GM12865 (cell line): ENCODE measurements at places on chromosomes 11 and 22.

DNA sequence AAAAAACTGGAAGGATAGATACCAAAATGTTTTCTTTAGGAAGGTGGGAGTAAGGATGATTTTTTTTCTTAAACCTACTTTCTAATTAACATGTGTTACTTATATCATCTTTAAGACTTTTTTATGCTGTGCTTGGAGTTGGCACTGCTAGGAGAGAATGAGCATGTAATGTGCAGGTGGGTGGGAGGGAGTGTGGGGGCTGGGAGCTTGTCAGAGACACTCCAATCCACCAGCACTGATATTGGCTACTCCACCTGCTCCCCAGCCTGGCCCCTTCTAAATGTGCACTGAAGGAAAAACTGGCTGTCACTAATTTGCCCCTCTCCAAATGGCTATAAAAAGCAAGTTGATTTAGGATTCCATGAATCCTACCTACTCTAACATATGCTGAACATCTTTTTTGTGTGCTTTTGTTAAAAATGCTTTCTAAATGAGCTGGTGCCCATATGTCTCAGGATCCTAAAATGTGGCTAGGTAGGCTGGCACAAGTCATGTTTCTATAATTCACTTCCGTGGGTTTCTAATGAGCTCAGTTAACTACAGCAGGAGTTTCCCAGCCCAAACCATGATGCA, 44.3 kb upstream of the BMAL1 start:
- DNase-seq: no peak

- no peak for DNase-seq
Measured at GRCh38 chr11:132429685-132430084, 1059.3 kb downstream of the NTM start.

DNA sequence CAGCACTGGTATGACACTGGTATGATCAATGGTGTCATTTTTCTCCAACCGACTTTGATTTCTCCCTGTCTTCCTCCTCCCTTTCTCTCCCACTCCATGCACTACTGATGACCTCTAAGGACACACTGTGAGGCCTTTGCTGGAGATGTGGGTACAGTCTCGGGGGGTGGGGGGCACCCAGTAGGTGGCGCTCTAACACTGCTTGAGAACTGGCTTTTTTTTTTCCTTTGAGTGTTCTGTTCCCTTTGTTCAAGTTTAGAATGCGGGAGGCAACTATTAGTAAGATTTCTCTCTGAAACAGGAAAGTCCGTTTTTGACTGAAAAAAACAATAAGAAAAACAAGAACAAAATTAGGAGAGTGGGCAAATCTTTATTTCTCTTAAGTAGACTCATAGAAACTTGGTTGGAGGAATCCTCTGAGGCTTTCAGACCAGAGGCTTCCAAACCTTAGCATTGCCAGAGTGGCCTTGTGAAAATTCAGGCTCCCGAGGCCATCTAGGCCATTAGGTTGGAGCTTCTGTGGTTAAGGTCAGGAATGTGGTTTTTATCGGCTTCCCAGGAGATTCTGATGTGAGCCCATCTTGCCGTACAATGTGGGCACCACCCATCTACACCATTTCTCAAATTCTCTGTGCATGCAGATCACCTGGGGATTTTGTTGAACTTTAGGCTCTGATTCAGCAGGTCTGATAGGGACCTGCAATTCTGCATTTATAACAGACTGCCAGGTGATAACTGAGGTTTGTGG, 43.2 kb downstream of the PANX1 start:
- peak; percentile 49 for DNase-seq

DNA sequence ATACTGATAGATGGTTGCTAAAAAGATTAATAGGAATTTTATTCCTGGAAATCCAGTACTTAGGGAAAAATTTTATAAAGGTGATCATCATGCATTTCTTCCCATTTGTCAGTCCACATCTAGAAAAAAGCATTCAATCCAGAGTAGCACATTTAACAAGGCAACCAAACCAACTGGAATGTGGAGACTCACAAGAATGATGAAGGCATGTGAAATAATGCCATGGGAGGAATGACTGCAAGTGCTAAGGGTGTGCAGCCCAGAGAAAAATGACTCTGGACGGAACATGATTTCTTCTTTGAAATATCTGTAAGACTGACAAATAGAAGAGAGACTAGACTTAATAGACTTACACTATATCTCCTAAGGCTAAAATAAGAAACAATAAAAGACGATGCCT, 33.8 kb downstream of the BLID start:
- no peak for DNase-seq

DNA sequence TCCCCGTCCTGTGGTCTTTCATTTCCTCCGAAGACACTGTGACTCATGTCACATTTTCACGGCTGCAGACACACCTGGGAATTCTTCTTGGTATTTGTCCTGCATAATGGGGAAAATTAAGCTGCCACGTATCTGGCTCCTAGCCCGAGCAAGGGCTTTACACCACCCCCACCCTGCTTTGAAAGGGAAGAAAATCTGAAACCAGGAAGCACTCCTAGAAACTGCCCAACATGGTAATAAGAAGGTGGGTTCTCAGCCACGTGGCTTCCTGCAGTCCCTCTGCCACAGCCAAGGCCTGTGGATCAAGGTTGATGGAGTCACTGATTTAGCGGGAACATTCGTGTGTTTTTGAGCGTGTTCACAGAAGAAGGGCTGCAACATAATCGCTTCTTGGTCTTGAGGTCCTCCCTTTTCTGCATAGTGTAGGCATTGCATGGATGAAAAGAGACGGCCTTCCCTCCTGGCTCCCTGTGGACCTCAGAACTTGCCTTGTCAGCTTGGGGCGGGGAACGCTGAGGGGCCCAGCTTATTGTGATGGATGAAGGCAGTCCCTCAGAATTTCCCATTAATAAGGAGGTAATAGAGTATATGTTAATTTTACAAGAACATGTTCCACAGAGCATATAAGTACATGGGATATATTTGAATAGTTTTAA, 292.0 kb downstream of the NTM start:
- DNase-seq: no peak

DNA sequence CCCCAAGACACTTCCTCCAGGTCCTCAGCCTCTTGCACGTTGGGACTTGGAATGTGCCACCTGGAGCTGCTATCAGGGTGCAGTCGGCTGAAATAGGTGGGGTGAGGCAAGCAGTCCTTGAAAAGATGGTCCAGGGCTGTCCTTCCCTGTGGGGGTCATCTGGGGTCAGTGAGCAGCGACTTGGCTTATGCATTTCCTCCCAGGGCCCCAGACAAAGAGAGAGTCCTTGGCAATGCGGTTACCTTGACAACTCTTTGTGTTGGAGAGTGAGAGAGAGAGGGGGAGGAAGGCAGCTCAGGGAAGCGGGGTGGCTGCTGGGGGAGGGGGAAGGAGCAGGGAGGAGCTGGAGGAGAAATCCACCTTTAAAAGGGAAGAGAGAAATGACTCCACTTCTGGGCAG, 93.8 kb downstream of the MIAT start:
- no peak for DNase-seq

- DNase-seq: no peak
Measured at GRCh38 chr11:35247863-35248262, 108.9 kb downstream of the CD44 start.

DNA sequence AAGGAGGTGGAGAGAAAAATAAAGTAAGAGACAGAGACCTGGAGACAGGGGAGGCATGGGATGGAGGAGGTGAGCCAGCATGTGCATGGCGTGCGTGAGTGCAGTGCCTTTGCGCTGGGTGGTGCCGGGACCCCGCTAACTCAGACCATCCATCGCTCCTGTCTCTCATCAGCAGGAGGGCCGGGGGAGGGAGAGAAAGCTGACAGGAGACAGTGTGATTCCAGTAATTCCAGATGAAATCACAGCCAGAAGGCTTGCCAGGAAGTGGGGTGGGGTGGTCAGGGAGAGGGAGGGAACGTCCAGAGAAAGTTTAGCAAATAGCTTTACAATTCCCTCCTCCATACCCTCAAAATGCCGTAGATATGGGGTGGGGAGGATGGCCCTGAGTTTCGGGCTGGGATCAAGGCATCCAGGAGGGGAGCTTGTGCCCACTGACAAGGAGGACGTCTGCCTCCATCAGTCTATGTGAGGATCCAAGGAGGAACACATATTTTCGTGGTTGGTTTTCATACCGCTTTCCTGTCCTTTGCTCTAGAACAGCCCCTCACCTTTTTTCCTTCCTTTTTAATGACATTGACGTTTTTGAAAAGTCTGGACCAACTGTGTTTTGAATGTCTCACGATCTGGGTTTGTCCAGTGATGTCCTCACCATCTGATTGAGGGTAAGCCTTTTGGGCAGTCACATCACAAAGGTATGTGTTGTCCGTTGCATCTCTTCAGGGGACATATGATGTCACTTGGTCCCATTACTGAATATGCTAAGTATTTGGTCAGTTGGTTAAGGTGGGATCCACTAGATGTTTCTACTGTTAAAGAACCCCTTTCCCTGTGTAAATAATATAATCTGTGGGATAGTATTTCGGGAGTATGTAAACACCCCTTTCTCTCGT, 567.3 kb downstream of the MIAT start:
- DNase-seq: no peak

- DNase-seq: no peak
Measured at GRCh38 chr22:19019029-19019678, 83.1 kb upstream of the PRODH start.

DNA sequence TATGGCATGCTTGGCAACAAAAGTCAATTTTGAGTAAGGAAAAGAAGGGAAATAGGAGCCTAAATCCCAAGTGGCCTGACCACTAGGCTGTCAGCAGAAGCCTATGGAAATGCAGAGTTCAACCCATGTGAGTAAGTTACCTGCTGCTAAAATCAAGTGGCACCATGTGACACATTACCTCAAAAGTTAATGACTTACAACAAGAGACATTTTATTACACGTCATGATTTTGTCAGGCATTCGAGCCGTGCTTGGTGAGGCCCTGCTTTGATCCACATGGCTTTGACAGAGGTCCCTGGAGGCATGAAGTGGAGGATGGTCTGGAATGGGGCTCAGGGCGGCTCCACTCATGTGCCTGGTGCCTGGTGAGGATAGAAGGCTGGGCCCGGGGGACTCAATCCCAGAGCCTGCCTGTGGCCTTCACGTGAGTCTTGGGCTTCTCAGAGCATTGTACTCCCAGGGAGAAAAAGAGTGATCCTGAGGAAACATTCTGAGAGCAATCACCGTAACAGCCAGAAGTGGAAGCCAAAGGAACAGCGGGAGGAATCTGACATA, 339.1 kb upstream of the B3GAT1 start:
- no peak for DNase-seq

DNA sequence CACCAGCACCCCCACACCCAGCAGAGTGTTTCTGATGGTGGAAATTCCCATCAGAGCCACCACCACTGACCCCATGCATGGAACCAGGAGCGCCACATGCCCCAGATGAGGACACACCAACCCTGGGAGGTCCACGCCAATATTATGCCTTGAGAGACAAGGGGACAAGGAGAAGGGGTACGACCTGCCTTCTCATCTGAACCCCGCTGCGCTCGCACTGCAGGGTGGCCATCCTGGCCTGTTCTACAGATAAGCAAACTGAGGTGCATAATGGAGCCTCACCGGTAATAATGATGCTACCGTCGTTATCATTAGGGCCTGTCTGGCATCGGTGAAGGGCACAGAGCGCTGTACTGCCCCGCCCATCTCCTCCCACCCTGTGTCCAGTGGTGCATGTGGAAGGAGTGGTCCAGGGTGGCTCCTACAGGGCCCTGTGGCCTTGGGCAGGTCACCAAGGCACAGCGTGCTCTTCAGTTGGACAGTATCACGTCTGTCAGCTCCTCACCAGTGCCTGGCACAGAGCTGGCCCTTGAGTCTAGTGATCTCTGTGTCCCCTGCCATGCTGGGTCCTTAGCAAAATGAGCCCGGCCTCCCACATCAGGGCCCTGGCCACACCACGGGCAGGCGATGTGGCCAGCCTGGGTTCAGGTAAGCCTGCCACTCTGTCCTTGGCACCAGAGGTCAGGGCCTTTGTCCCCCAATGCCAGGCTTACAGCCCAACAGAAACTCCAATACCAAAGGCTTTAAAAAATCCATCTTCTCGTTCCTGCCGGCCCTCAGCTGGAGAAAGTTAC, 92.2 kb downstream of the PHF21B start:
- DNase-seq: no peak

GRCh38 chr11:130344841-130345240, 30.1 kb upstream of the ZBTB44 start:
- no peak for DNase-seq

GRCh38 chr22:27667121-27667843, 134.3 kb downstream of the MN1 start:
- no peak for DNase-seq

DNA sequence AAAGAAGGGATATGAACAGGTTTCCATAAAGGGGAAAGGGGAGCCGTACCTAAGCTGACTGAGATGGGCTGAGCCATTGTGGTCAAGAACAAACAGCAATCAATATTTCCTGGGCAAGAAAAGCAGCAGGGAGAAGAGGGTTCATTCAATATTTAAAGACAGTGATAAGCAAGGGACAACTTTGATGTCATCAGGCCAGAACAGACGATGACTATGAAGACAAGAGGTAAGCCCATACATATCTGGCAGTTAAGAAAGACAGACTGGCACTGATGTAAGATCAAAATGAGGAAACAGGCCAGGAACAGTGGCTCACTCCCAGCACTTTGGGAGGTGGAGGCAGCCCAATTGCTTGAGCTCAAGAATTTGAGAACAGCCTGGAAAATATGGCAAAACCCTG, 2.4 kb downstream of the OR5A2 start:
- no peak for DNase-seq

DNA sequence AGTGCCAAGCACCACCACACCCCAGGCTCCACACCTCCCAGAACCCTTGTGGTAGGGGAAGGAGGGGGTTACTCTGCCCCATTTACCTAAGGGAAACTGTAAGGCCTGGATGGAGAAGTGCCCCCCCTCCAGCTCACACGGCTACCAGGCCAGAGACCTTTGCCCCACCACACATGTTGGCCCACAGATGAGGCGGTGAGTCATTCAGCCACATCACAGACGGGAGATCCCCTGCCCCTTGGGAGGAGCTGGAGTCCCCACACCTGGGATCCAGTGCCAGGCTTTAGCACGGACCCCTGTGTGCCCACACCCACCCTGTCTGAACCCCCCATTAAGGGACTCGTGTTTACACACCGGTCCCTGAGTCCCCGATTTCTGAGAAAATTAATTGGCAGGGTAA, 24.9 kb downstream of the CDKN1C start:
- peak; percentile 26 for DNase-seq

DNA sequence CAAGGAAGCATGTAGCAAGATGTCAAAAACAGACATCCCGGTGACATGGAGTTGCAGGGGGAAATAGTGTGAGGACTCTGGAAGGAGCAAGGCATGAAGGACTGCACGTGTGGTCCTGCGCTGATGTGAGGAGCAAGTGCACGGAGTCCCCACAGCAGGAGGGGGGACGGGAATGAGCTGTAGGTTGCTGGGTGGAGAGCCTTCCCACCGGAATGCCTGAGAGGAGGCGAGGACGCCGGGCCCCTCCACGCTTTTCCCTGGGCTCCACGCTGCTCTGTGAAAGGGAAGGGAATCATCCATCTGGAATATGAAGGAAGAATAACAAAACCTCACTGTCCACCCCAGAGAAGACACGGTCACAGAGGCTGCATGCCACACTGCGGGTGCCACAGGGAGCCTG, 23.6 kb upstream of the EFCAB6 start:
- no peak for DNase-seq

- no peak for DNase-seq
Measured at GRCh38 chr11:764322-765024, 12.8 kb downstream of the GATD1 start.

GRCh38 chr11:28999620-29000019, 891.4 kb downstream of the METTL15 start:
- DNase-seq: no peak
